Glomerular endothelial cell (primary cell): ENCODE measurements at places on chromosomes 3 and 15.

DNA sequence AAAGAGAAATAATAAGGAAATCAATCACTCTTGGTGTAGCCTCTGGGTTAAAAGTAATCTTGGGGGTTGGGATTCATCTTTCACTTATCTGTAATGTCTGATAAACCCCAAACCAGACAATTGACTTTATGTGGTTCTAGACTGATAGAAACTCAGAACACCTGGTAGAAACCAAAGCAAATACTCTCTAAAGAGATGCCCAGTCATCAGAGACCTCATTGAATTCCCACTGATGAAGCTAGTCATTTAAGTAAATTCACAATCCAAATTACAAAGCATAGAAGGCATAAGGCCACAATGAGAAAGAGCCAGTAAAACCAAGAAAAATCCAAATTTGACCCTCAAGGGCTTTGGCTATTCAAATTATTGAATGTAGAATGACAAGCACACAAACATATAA lies 250.6 kb downstream of the MBNL1 start:
- DNase-seq, result no peak

GRCh38 chr15:50758712-50759205 lies 6.7 kb downstream of the SPPL2A start:
- no peak for DNase-seq

- DNase-seq, result no peak
Observed at GRCh38 chr3:22098021-22098420, 347.0 kb upstream of the ZNF385D start.

DNA sequence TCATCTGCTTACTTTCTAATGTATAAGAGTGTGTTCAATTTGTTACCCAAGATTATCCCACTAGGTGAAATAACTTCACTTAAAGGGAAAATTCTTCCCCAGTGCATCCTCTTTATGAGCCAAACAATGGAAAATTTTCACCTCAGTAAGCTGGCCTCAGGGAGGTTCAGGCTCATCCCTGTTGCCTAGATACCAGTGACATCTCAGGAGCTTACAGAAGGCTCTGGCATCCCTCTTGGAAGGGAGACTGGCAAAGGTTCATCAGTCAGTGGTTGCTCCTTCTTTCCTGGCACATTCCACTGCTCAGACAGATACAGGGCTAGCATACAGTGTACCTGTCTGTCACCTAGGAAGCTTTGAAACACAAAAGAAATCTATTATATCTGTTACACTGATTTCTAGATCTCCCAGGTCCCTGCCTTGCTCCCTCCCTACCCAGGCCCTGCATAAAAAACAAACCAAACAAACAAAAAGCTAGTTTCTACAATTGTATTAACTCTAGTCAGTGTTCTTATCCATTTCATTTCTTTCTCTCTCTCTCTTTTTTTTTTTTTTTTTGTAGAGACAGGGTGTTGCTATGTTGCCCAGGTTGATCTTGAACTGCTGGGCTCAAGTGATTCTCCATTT lies 1.7 kb downstream of the IP6K2 start:
- DNase-seq, result no peak

- no peak for DNase-seq
Observed at GRCh38 chr15:97084650-97085049, 754.1 kb downstream of the NR2F2 start.

GRCh38 chr3:159252274-159252673 lies 450.4 kb downstream of the MFSD1 start:
- no peak for DNase-seq

DNA sequence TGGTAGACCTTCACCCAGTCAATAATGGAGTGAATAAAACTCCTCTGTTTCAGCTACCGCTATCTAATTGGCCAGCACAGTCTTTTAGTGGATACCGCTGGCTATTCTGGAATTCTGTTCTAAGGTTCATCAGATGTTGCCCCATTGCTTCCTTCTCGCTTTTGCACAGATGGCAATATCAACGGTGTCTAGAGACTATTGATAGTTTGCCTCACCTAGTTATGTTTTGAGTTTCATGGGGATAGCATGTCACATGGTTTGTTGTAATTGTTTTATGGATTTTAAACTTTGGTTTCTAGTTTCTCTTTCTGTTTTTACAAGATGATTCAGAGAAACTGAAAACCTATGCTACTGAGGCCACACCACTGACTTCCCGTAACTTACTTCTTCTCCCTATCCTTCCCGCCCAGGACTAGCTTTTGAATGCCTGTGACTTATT lies 2.0 kb downstream of the XRN1 start:
- no peak for DNase-seq

DNA sequence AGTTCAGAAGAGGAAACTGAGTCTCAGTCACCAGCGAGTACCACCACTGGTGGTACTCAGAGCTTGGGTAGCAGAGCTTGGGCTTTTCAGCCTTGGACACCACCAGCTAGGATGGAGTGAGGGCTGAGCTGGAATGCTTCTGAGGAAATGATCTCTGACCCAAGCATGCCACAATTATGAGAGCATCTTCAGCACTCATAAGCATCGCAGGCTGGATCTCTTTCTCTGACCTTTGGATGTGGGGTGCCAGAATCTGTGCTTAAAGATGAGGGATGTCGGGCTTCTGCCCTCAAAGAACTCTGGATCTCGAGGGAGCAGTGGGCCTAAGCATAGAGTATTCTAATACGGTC lies 36.4 kb downstream of the ZNF710 start:
- DNase-seq, result no peak

DNA sequence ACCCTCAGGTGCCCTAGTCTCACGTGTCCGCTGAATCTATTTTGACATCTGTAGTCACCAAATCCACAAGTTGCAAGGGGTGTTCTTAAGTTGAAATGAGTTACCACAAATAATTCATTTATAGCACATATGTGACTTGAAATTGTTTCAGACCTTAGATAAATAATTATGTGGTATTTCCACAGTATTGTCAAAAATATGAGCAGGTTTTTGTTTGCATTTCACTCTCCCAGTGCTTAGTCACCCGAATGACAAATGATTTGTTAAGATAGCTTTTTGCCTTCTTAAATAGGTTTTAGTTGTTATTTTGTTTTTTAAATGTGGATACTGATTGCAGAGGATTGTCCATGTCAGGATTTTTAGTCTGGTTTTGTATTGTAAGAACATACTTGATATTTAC lies 2.6 kb downstream of the MFSD1 start:
- no peak for DNase-seq

GRCh38 chr3:88596451-88596850 lies 446.7 kb downstream of the C3orf38 start:
- DNase-seq, result no peak

- DNase-seq, result no peak
Observed at GRCh38 chr3:152823781-152824180, 11.2 kb upstream of the P2RY1 start.

GRCh38 chr3:125061170-125061569 lies 5.4 kb upstream of the HEG1 start:
- no peak for DNase-seq

DNA sequence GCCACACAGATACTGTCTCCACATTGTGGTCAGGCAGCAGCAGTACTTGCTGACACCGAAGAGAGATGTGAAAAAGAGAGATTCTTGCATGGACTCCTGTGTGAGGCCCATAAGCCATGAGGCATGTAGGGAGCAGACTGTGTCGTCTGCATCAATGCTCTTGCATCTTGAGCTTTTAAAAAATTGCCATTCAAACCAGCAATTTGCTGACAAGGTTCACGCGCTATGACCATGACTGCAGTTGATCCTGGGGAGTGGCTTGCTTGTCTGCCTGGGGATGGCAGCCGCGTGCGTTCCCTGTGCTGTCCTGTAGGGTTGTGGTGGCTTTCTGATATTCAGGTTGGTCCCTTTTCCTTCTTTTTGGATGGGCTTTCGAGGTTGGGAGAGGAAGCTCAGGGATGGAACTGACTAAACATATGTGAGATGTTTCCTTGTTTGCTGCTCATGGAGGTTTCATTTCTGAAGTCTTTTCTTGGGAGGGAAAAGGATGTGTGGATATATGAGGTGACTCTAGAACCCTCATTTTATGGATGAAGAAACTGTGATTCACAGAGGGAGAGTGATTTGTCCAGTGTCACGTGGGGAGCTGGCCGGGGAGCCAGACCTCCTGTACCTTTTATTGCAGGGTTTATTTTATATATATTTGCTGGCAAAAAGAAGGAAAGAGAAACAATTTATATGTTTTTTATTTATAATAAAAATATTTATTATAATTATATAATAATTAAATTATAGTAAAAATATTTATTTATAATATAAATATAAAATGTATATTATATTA lies 48.6 kb downstream of the LPP start:
- DNase-seq, result no peak

- no peak for DNase-seq
Observed at GRCh38 chr15:87732976-87733375, 523.6 kb downstream of the NTRK3 start.

- no peak for DNase-seq
Observed at GRCh38 chr3:113097960-113098447, 107.2 kb downstream of the GTPBP8 start.

GRCh38 chr15:39698444-39699390 lies 83.9 kb downstream of the FSIP1 start:
- DNase-seq, result no peak

DNA sequence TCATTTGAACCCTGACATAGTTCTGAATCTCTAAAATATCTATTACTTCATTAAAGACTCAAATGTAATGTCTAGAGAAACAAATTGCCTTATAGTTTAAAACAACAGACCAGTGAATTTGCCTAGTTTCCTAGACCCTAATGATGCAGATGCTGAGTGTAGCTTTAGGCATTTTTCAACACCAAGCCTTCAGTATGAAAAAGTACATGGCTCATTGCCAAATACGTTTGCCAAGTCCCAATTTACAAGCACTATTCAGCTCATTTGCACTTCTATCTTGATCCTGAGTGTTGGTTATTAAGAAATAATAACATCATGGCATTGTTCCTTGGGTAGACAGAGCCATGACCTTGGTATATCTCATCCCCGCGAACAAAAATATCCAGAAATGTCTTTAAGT lies 46.8 kb downstream of the EOMES start:
- DNase-seq, result no peak

DNA sequence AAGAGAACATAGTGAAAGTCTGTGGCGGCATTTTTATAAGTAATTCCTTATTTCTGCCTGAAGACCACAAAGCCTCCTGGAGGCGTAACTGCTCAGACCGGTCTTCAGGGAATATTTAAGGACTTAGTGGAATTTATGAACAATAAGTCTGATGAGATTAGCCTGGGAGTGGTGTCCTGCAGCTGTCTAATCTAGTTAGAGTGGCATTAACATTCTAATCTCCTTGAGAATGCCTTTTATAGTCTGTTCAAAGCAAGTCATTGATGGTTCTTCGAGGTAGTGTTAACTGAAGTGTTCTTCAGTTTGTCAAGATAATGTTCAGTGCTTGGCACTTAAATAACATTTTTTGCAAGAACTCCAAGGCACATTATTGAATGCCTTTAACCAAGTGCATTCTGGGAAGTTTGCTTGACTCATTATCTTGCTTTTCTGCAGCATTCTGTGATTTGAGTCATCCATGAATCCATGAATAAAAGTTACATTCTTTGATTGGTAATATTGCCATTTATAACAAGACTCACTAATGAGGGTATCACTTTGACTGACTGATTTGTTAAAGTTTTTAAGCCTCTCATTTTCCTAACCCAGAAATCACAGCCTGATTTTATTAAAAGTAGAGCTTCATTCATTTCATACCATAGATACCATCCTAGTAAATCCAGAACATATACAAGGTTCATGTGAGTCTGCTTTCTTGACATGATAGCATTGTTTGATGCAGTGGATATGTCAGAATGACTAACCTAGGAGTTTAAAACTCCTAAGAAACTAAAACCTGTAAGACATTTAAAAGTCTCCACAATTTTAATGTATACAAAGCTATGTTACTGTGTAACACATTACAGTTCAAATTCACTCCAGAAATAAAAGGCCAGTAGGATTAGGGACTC lies 12.5 kb downstream of the RBM5 start:
- no peak for DNase-seq

DNA sequence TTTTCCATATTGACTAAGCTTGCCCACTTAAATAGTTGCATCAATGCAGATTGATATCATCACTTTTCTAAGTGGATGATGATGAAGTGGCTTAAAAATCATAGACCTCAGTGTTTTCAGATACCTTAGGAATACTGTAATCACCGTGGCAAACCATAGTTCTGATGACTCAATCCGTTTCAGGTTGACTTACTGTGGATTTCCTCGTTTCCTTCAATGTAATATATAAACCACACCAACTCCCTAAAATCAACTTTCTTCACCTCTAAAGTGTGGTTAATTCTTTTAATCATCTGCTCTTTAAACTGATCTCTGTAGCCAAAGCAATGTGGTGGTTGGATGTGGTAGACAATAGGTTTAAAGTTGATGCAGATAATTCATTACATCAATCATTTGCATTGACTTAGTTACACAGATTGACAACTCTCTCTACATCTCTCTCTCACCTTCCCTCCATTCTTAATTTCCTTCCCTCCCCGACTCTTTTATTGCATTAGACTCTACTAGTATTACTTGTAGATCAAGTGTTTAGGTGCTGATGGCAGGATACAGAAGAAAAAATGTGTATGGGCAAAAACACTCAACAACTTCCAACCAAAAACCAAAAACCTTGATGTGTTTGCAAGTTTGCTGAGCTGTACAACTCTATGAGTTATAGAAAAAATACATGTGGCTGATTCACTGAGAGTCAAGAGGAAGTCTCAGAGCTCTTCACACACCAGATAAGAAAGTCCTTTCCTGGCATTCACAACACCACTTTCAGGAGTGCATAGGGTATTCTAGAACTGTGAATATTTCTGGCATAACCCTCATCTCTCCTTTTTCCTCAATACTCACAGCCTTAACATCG lies 243.5 kb downstream of the NFKBIZ start:
- DNase-seq, result no peak

DNA sequence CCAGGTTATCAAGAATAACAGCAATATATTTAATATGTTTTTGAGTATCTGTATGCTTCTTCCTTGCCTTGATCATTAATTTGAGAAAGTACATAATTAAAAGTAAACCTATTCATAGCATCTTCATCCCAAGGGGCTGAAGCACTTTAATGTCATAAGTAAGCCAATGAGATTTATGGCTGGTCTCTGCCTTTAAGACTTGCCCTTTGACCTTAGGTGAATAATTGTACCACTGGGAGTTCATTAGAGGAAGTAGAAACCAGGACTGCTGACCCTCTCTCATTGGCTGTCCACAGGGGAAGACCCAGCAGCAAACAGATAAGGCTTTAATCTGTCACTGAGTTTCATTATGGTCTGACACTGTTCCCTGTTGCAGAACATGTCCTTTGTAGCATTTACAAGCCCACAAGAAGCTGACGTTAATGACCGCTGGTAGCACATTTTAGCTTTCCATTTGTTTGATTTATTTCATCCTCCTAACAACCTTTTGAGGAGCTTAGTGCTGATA lies 16.3 kb upstream of the ERC2 start:
- DNase-seq, result no peak

GRCh38 chr3:113590983-113591382 lies 58.6 kb downstream of the SIDT1 start:
- DNase-seq, result no peak

GRCh38 chr3:158810823-158811724 lies 9.2 kb downstream of the MFSD1 start:
- DNase-seq, result no peak

DNA sequence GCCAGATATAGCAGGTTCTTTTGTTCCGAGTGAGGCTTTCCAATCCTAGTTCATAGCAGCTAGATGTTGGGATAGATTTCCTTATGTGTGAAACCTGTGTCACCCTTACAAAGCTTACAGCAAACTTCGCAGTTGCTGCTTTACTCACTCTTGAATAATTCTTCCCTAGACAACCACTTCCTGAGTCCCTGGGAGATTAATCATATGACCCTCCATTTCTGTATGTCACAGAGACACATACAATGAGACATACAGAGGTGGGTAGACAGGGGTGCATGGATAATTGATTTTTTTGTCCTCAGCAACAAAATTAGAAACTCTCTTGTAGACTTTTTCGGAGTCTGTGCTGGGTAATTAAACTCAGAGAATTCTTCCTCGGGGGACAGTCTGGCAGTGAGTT lies 163.2 kb downstream of the NSUN3 start:
- DNase-seq, result no peak
